ENCODE measurements at places on chromosomes 16 and 17. TPM values are rescaled to one million over a fixed set of nuclear protein-coding genes. Genes with fewer than 3 reads are reported as not detected.

The NPIPA8 gene
- not detected for total RNA-seq

- no peak for DNase-seq
These were observed 13.8 kb upstream of the KCNJ18 start for GRCh38 chr17:21678393-21679081.

The ACSM5 gene
- 0.12 TPM for total RNA-seq

DNA sequence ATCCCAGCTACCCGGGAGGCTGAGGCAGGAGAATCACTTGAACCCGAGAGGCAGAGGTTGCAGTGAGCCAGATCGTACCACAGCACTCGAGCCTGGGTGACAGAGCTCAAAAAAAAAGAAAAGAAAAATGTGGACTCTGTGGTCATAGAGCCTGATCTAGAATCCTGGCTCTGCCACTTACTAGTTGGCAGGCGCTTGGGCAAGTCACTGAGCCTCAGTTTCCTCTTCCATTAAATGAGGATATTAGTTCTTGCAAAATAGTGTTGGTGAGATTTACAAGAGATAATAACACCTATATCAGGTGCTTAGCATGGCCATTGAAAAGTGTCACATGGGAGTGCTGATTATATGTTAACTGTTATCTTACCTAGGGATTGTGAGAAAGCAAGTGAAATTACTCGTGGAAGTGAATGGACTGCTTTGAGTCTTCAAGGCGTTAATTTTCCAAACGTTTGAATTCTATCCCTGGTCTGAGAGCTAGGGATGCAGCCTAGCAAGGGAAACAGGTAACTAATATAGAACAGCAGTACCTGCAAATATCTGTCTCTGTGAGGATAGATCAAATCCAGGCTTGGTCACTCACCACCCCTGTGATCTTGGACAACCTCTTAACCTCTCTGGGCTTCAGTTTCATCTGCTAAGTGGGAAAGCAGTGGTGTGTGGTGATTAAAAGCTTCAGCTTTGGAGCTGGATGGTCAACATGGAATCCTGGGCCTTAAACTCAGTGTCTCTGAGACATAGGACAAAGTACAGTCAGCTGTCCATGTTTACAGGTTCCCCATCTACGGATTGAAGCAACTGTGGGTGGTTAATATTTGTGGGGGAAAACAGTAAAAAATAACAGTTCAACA is 953 bp upstream of the NSMCE1 start:
- no peak for DNase-seq

The TNP2 gene
- not detected for total RNA-seq

- no peak for DNase-seq
These were observed 47.9 kb downstream of the RAB11FIP3 start for GRCh38 chr16:473046-474043.

DNA sequence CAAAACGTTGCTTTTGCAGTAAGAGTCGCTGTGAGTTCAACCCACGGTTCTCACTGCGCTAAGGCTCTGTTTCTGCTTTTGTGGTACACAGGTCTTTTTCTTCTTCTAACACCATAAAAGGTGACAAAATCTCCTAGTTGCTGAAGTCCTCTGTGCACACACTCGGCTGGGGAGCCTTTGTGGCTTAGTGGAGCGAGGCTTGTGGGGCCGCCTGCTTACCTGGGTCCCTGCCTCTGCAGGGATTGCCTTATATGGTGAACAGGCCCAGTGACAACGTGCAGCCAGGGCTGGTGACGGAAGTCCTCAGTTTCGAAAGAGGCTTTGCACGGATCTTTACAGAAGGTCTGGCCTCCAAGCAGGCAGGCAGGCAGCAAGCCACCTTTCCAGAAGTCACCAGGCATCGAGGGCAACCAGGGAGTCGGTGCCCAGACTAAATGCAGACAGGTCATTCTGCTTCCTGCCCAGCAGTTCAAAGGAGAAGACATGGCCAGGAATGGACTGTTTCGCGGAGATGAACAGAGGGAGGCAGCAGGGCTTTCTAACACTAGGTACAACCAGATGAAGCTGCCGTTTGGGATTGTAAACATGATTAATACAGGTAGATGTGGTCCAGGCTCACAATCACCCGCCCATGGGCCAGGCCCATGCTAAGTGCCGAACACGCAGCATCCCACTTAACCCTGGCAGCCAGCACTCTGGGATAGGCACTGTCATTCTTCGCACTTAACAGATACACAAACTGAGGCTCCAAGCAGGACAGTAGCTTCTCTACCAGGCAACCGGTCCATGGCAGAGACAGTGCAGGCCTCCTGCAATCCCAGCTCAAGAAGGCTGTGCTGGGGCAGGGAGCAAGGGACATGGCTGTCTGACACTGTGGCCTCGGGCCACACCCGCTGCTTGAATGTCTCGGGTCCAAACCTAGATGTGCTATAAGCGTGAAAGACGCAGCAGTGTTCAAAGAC is 10.7 kb upstream of the MEAK7 start:
- DNase-seq = no peak

DNA sequence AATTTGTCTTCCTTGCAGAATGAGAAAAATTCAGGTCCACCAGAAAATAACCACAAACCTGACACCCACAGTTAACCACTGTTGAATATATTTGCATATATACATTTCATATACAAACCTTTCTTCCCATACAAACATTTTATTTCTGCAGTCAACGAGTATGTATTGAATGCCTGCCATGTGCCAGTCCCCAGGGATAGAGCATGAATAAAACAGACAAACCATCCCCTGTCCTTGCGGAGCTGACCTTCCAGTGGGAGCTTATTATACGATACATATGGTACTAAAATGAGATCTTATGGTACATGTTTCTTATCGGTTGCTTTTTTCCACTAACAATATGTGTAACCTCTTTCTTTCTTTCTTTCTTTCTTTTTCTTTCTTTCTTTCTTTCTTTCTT is 116.7 kb downstream of the PITPNC1 start:
- DNase-seq = no peak

DNA sequence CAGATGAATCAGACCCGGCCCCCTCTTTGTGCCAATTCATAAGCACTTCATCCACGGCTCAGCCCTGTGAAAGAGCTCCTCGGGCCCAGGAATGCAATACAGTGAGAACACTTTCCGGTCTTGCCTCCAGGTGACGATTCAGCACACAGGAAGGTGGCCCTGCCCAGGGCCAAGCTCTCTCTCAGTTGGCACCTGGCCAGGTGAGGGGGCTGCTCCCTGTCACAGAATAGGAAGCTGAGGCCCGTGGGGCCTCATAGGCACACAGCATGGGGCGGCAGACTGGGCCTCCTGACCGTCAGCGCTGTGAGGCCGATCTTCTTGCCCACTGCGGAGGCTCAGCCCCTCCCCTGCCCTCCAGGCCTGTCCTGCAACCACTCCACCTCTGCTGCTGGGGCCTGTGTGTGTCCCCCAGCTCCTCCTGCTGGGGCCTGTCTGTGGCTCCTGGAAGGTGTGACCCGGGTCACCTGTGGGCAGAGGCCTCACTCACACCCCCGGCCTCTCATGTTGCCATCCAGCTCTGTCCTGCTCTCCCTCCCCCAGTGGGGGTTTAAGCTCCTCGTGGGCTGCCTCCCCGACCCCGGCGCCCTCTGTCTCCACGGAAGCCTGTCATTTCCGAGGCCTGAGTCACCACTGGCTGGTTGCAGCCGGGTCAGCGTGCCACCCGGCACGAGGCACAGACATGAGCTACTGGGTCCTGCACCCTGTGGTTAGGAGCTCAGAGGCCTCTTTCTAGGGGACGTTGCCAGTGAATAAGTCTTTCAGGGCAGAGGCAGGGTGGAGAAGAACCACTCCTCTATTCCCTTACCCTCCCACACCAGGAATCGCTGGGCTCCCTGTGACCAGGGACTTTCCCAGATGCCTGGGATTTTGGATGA is 114.4 kb downstream of the SEC14L1 start:
- DNase-seq = peak; percentile 82

DNA sequence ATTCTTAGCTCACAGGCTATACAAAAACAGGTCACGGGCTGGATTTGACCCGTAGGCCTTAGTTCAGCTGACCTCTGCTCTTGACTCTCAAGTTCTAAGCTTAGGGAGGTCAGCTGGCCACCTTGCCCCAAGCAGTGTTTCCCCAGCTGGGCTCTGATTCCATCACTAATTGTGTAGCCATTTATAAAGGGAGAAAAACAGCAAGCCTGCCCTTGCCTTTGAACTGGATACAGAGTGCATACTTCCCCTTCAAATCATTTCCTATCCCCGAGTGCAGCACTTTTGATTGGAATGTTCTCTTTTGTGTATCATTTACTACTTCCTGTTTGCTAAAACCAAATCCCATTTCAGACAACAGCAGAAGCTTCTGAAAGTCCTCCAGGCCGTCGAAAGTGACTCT is 153.6 kb downstream of the KATNIP start:
- DNase-seq = no peak

DNA sequence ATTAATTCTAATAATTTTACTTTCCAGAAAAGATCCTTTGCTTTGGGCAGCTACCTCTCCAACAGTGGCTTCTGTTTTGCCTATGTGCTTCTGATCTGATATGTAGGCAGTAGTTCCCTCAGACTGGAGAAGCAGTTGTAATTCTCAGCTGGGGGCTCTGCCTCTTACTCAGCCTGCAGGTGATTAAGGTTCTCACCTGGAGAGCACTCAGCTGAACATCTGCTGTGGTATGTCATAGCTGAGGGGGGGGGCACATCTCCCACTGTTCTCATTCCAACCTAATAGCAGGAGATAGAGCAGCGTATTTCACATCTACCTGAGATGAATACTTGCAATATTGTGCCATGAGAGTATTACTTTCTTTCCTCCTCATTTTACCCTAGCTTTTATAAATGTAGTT is 511.9 kb upstream of the CDH8 start:
- DNase-seq = no peak

The JPH3 gene
- 0.40 TPM for total RNA-seq

DNA sequence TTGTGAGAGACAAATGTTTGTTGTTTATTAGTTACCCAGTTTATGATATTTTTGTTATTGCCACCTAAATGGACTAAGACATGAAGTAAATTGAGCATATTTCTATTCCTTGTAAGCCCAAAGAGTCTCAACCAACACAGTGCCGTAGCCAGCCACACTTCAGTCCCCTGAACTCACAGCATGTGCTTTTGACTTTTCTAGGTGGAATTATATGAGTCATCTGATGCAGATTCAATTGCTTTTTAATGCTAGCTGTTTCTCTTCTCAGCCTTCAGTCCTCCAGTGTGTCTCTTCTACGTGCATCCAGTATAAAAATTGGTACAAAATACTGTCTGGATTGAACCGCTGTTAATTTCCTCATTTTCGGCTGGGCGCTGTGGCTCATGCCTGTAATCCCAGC is 39.0 kb downstream of the IQCK start:
- no peak for DNase-seq
